Pons (tissue), 1 donor: ENCODE measurements at places on chromosomes 5 and 9.

DNA sequence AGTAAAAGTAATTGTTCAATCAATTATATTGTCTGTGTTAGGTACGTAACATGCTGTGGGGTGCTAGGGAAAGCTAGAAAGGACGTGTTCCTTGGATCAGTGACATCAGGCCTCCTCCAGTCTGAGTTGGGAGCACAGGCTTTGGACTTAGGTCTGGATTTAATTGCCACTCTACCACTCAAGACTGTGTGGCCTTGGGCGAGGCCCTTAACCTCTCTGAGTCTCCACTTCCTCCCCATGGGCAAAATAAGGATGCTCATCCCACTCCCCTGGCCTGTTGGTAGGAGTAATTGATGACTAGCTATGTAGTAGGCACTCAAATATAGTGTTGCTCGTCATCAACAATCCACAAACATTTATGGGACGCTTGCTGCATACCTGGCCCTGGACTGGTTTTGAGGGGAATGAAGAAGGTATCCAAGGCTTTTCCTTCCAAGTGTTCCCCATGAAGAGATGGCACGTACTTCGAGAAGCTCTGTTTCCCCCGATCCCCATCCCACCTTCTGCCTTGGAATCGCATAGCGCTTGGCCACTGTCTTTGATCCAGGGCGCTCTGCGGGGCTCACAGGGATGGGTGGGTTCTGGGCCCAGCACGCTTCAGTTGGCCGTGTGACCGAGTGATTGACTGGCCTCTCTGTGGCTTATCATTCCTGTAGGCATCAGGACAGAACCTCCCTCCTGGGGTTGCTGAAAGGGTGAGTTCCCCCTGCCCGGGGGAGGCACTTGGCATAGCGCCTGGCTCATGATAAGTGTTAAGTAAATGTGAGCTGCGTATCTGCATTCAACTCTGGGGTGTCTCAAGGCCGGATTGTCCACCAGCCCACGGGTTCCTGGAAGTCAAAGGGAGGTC is 8.1 kb downstream of the FGF18 start:
- no peak for DNase-seq

GRCh38 chr9:125161284-125161918 is 18.1 kb upstream of the SCAI start:
- no peak for DNase-seq

- no peak for DNase-seq
Observed at GRCh38 chr5:2738156-2738699, 13.2 kb downstream of the IRX2 start.

DNA sequence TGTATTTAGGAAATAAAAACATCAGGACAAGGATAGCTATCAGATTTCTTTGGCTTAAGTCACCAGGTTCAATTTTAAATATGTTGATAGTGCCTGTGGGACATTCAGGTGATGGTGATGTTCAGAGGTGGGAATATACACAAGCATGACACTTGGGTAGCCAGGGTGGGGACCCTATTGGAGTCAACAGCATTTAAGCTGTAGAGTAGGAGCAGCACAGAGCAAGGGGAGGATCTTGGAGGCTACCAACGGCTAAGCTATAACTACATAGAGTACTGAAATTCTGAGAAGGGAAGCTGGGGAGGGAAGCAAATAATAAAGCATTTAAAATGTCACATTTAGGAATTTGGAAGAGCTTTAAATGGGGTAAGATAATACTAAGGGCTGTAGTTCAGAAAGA is 177.7 kb downstream of the CPLANE1 start:
- no peak for DNase-seq

DNA sequence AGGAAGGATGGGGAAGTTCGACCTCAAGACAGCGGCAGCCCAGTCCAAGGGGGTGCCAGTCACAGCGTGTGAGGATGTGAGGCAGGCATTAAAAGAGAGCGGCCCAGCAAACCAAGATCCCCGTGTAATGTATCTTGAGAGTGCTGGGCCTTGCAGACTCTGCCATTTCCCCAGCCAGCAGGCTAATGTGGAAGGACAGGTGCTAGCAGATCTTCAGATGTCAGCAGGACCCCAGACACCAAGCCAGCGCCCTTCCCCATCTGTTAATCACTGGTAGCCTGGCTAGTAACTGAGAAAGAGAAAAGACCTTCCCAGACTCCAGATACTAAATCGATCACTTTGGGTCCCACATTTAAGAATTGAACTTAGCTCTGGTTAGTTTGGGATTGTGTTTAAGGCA is 62.2 kb downstream of the NTRK2 start:
- DNase-seq = no peak

DNA sequence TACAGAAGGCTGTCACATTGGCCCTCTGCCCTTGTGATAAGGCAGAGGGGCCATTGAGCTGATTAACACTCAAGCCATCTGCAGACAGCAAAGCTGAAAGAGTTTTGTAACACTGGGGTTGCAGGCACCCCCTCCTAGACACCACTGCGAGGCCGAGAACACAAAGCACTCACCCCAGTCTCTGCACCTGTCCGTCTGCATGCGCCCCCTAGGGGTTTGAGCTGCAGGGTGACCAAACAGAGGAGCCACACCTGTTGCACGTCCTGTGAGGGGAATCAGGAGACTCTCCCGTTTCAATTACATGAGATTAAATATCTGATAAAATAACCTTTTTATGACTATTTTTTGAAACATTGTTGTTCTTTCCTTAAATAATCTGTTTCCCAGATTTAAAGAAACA is 1180.4 kb downstream of the CDH9 start:
- no peak for DNase-seq

- DNase-seq = no peak
Observed at GRCh38 chr5:149264439-149265067, 7.1 kb upstream of the AFAP1L1 start.

DNA sequence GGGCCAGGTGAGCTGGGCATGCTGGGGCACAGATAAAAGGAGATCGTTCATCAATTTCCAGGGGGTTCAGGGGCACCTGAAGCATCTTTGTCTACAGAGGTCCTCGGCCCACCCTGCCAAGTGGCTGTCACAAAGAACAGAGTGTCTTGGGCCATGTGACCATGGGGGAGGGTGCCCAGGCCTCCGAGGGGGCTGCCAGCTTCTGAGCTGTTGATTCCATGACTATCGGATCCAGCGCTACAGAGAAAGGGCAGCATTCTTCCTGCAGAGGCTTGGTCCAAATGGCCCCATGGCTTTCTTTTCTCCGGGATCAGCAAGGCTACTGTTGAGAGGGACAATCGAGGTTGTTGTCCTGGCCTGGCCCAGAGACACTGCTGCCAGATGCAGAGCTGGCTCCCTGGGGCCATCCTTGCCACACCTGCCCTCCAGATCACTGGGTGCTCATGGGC is 289.2 kb downstream of the ZSWIM6 start:
- DNase-seq = peak; percentile 98

- no peak for DNase-seq
Observed at GRCh38 chr5:56683281-56683680, 132.1 kb upstream of the MAP3K1 start.

GRCh38 chr9:113640418-113640817 is 176.9 kb downstream of the RGS3 start:
- DNase-seq = no peak

DNA sequence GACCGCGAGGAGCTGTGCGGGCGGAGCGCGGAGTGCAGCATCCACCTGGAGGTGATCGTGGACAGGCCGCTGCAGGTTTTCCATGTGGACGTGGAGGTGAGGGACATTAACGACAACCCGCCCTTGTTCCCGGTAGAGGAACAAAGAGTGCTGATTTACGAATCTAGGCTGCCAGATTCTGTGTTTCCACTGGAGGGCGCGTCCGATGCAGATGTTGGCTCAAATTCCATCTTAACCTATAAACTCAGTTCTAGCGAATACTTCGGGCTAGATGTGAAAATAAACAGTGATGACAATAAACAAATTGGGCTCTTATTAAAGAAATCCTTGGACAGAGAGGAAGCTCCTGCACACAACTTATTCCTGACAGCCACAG is 590 bp downstream of the PCDHA6 start:
- DNase-seq = peak; percentile 28

- no peak for DNase-seq
Observed at GRCh38 chr5:150987746-150988145, 32.6 kb upstream of the GPX3 start.

DNA sequence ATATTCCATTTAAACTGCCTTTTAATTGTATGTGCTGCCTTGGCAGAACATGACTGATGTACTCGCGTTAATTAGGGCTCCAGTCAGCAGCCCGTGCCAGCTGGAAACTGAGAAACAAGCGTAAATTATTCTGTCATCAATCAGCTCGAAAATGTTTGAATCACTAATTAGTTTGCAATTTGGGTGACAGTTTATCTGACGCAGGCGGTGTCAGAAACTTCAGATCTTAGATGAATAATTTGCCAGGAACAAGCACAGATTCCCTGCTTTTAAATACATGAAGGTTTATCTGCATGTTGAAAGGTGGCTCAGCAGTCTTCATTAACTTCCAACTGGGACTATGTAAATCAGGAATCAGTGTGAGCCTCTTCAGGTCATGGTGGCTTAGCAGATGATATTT is 176.0 kb upstream of the TLE4 start:
- no peak for DNase-seq

DNA sequence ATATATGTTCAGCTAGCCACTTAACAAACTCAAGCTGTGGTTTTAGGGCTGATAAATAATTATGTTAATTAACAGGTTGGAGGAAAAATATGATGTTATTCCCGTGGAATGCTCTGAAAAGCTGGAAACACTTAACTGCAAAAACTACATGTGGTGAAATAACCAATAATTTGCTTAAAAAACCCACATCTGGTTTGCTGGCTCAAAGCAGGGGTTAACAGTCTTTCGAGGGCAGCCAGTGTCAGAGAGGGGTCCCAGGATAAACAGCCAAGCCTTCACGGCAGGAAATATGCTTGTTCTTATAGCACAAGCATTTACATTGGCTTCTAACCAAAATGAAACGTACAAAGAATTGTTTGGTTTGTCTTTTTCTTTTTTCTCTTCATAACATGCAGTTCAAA is 254.0 kb upstream of the GAS1 start:
- no peak for DNase-seq

GRCh38 chr5:97458851-97459250 is 275.8 kb upstream of the RIOK2 start:
- no peak for DNase-seq

- DNase-seq = no peak
Observed at GRCh38 chr9:93660352-93661046, 84.1 kb downstream of the PHF2 start.

- DNase-seq = peak; percentile 82
Observed at GRCh38 chr5:32076699-32077695, 97.1 kb downstream of the GOLPH3 start.

DNA sequence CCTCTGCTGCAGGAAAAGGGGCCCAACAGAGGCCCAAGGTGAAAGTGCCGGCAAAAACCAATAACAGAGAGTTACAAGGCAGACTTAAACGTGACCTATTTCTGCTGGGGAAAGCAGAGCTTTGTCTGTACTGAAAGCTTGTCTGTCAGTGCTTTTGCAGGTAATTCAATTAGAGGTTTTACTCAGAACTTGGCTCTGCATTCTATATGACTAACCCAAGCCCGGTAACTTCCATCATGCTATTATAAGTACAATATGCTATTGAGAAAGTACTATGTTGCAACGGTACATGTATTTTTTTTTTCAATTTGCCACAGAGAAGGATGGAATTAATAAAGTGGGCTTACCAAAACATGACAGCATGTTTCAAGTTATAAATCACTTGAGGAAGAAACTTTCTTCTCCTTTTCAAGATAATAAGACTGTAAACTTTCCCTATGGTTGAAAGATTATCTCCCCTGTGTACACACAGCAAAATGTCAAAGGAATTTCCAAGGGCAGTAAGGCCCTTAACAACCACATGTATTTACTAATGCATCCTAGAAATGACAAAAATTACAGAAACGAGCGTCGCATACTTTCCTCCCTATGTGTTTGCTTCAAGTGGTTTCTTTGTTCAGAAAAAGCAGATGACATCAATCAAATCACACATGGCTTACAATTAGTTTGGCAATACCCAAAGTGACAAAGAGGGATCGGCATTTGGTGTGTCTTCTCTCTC is 282.4 kb downstream of the EFNA5 start:
- DNase-seq = no peak

DNA sequence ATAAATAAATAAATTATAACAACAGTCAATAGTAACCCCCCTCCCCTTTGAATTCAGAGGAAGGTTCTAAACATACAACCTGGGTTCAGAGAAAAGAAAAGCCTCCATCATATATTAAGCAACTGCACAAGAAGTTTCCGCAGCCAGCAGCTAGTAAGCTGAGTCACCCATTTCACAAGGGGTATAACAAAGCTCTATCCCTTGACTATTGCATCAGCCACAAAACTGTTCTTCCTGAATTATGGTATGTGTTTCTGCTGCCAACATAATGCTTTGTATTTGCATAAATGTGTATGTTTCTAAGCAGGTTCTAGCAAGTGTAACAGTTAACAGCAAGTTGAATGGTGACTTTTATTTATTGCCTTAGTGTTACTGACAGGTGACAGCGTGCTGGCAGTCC is 6.8 kb upstream of the CEP120 start:
- no peak for DNase-seq

- no peak for DNase-seq
Observed at GRCh38 chr9:106644661-106645060, 218.3 kb upstream of the ZNF462 start.

GRCh38 chr5:81181576-81182316 is 51.4 kb upstream of the CKMT2 start:
- DNase-seq = no peak

DNA sequence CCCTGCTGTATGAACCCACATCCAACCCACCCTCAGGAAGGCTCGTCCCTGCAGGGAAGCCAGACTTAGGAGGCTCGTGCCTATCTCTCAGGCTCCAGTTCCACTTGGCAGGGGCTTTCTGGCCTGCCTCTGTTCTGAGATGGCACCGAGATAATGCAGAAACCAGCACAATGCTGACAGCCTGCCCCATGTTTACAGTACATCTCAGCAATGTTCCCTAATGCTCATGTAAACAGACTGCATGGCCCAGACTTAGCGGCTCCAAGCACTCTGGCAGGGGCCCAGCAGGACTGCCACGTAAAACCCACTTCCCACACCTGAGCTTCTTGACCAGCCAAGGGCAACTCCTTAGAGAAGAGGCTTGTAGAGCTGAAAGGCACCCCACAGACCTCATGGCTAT is 499.5 kb upstream of the BRINP1 start:
- DNase-seq = no peak

DNA sequence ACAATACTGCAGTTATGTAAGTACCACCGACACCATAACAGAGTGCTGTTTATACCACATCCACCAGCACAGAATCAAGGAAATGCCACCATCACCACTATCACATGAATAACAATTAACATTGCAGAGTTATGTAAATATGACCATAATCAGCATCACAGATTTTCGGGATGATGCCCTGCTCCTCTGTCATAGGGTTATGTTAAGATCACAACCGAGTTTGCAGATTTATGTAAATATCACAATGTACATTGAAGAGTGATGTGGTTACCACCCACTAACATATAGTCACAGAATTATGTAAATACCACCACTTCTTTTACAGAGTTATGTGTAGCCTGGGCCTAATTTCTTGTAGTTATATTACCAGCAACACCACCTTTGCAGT is 61.8 kb downstream of the SHC3 start:
- no peak for DNase-seq

GRCh38 chr9:12862611-12863410 is 88.0 kb downstream of the LURAP1L start:
- DNase-seq = no peak

GRCh38 chr9:110152704-110153374 is 55.1 kb downstream of the C9orf152 start:
- DNase-seq = peak; percentile 71
